ENCODE measurements at places on chromosomes 5 and 9. TPM values are rescaled to one million over a fixed set of nuclear protein-coding genes. Genes with fewer than 3 reads are reported as not detected.

SPATA31C1 gene
- not detected for total RNA-seq

PCA3 gene
- total RNA-seq, result 0.25 TPM

OR1Q1 gene
- not detected for total RNA-seq

FOXD4 gene
- total RNA-seq, result 0.13 TPM

BHMT2 gene
- total RNA-seq, result 6.2 TPM

GPR21 gene
- 0.39 TPM for total RNA-seq

ABLIM3 gene
- 19.5 TPM for total RNA-seq

BTNL8 gene
- 0.13 TPM for total RNA-seq

FGF10 gene
- total RNA-seq, result not detected

PCDHGA10 gene
- 3.0 TPM for total RNA-seq
